Iris pigment epithelial cell (primary cell): ENCODE measurements at places on chromosomes 5 and 9.

DNA sequence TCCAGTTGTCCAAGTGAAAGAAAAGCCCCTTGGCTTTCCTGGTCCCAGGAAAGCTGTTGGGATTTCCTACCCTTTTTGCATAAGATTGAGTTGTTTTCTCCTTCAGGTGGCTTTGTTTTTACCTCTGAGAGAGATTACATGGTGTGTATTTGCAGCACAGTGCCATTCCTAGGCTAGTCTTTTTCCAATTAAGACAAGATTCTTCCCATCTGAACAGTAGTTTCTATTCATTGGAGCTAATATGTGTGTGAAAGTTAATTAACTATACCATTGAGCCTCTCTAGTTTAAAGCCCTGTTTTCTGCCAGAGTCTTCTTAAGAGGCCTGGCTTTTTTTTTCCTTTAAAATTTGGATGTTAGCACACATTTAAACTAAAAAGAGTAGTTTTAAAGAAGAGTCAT, 20.1 kb downstream of the MSANTD3 start:
- no peak for DNase-seq

DNA sequence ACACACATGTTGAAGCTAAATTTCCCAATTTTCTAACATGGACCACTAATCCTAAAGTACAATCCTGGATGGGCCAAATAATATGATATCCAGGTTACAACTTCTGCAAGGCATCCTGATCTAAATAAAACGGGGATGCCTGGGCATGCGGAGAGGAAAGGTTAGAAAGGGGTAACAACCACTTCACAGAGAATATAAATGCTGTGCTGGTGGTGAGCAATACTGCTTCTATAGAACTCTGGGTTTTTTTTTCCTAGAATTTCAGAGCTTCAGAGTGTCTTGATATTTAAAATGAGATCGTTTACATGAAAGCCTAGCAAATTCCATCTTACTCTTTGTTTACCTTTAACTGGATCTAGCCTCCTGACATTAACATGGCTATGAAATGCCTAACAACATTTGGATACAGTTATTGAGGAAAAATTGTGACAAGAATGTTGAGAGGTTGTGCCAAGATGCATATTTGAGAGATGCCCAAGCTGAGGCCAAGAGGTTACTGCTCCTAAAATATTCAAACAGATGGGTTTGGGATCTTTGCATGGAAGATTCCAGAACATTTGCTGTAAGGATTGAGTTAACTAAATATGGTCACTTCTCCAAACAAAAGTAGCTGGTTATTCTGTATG, 22.4 kb downstream of the TNFAIP8 start:
- DNase-seq = no peak

DNA sequence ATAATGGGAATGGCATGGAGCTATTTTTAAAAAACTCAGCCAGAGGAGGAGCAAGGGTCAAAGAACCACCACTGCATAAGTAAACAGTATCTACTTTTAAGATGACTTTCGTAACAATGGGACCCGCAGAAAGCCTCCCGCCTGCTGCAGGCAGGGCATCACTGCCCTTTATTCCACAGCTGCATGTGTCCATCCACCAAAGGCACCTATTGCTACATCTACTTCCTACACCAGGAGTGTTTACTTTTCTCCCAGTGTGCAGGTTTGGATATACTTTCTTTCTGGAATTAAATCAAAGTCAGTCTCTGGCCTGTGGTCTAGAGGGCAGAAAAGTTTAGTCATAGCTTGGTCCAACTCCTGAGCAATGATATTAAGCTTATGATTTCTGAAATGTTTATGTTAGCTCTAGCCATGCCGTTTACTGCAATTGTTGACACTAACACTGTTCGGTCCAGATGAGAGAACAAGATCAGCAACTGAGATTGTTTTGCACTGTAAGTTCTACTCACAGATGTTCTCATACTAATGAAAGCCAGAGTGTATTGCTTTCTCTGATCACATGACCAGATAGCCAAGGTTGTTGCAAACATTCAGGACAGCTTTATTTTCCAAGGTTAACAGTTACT, 391.5 kb downstream of the FGF10 start:
- peak; percentile 1 for DNase-seq

GRCh38 chr9:113185271-113185670, 34.5 kb downstream of the SLC31A2 start:
- no peak for DNase-seq

DNA sequence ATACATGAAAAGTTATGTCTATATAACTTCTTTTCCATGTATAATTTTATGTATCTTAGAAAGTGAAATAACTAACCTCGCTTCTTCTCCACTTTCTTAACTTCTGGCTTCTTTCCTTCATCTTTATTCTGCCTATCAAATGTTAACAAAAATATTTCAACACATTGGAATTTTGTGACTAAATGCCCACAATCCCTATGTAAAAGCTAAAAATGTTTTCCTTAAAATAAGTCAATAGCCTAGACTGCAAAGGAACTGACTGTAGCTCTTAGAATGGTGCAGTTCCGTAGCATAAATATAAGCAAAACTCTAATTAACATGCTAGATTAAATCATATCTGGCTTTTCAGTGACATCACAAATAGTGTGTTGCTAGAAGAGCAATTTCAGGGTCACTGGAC, 40.9 kb downstream of the PSIP1 start:
- DNase-seq = peak; percentile 23

- no peak for DNase-seq
These were observed 77.6 kb downstream of the SIL1 start for GRCh38 chr5:139120521-139120920.

- DNase-seq = no peak
These were observed 312.4 kb downstream of the DOCK8 start for GRCh38 chr9:526904-527591.

- peak; percentile 94 for DNase-seq
These were observed 3.2 kb upstream of the ADRA1B start for GRCh38 chr5:159913048-159913447.

DNA sequence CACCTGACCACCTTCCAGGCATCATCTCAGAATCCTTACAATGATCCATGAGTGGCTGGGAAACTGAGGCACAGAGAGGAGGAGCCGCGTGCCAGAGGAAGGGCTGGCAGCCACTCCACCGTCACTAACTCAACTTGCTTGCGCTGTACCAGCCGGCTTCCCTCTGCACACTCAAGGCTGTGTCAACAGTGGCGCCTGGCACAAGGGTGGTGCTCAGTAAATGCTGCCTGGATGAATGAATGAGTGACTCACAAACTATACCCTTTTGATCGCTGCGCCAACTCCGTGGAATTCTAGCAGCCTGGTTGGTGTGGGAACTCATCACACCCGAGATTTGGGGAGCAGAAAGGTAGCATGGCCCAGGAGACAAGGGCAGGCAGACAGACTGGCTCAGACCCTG, 21.9 kb downstream of the PRRX2 start:
- DNase-seq = no peak

DNA sequence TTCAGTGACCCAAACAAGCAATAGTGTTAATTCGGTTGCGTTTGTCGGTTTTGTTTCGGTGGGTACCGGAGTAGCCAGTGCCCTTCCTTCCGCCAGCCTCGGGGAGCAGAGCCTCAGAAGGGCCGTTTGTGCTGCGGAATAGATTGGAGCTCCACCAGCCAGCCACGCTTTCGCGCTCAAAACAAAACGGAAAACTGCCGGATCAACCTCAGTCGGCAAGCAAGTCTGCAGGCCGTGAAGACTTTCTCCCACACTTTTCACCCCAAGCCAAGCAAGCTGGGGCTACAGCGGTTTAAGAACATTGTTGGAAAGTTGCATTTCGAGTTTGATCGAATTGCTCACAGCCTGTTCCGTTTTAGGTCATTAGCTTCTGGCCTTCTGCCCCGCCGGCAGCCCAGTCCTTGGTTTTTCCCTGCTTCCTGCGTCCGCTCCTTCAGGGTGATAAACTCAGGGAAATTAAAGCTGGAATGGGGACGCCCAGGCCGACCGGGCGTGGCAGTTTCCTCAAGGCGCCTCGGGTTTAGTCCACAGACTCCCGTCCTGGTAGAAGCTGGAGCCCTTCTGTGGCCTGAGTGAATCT, 803 bp upstream of the CCNO start:
- DNase-seq = peak; percentile 39

GRCh38 chr9:119924736-119925135, 555.5 kb upstream of the BRINP1 start:
- no peak for DNase-seq

DNA sequence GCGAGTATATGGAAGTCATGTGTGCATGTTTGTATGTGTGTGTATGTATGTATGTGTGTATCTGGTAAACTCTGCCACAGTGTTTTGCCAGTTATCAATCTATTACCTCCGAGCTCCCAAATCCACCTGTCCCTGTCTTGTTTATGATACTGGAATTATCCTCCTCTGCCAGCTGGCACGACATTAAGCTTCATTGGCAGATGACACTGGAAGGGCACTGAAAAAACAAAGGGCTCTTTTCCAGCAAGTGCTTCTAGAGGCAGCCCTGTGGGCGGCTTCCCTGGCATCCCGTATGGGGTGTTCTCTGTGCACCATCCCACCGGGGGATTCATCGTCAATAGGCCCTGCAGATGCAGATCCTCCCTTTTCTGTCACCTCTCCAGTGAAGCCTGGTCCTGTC, 221.5 kb downstream of the MSX2 start:
- no peak for DNase-seq

DNA sequence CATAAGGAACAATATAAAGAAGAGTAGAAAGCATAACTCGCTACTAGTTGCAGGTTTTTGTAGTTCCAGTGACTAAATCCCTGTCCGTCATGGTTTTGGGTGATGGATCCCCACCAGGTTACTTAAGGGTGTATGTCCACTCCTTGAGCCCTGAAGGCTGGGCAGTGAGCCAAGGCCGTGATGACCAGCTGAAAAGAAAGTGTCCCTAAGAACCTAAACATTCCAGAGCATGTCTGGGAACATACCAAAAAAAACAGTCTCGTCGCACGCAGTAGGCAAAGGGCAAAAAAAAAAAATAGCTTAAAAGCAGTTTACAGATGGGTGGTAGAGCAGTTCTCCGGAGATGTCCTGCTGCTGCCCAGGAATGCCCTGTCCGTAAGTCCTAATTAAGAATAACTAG, 21.4 kb upstream of the SNAPC3 start:
- DNase-seq = peak; percentile 24
